CD4-positive, CD25-positive, alpha-beta regulatory T cell (primary cell): ENCODE measurements at places on chromosomes 3 and 15. TPM values are rescaled to one million over a fixed set of nuclear protein-coding genes. Genes with fewer than 3 reads are reported as not detected.

The NR1I2 gene
- polyA plus RNA-seq, result 0.06 TPM

The WDR93 gene
- polyA plus RNA-seq, result not detected

The ZPLD1 gene
- polyA plus RNA-seq, result not detected

The IGDCC3 gene
- polyA plus RNA-seq, result not detected

The SLC7A14 gene
- not detected for polyA plus RNA-seq

The TMEM207 gene
- not detected for polyA plus RNA-seq

The PTH1R gene
- not detected for polyA plus RNA-seq

DNA sequence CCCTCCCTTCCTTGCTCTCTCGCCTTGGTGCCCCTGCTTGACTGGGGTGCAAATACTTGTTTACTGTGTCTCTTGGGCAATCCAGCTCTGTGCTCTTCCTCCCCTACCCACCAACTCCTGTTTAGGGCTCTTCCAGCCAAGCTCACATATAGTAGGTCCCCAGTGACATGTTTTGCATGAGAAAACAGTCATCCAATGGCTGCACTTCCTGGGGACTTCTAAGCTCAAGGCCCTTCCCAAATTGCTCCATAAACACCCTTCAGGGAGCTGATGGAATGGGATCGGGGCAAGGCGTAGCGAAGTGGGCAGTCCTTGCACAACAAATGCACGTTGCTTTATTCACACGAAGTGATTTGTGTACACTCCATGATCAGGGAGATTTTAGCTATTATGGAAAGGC lies 9.4 kb upstream of the COPG1 start:
- DNase-seq, result no peak

- no peak for DNase-seq
Measured at GRCh38 chr3:183563536-183563874, 8.0 kb upstream of the KLHL6 start.

DNA sequence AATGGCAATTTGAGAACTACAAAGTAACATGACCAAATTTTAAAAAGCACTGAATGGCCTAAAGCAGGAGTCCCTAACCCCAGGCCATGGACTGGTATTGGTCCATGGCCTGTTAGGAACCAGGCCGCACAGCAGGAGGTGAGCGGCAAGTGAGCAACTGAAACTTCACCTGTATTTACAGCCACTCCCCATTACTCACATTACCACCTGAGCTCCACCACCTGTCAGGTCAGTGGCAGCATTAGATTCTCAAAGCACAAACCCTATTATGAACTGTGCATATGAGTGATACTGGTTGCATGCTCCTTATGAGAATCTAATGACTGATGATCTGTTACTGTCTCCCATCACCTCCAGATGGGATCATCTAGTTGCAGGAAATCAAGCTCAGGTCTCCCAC lies 48.8 kb downstream of the SENP7 start:
- no peak for DNase-seq

- DNase-seq, result no peak
Measured at GRCh38 chr3:126435456-126436315, 40.0 kb downstream of the ZXDC start.

GRCh38 chr3:193772422-193772763 lies 179.4 kb downstream of the OPA1 start:
- no peak for DNase-seq

- DNase-seq, result peak; percentile 77
Measured at GRCh38 chr3:182792901-182793662, at the start of gene ATP11B. Gene ATP11B (plus strand): TSS chr3:182793504. CDS start chr3:182793760, 256 bp downstream.

DNA sequence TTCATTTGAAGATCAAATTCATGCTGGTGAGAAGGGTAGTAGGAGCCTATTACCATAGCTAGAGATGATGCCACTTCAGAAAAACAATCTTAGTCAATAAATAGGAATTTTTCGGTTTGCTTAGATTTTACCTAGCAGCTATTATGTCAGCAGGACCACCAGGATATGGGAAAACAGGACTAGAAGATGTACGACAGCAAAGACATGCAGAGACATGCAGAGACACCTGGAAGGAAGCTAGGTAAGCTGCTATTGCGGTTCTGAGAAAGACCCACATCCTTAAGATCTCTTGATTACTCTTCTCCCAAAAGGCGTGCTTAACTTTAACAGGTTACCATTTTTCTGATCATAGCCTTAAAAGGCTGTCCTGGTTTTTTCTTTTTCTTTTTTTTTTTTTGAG lies 64.8 kb upstream of the THSD4 start:
- DNase-seq, result no peak

GRCh38 chr15:28885630-28886430 lies at the start of gene APBA2:
Gene APBA2 (plus strand): TSS chr15:28885974. CDS start chr15:29053885, 167,911 bp downstream.
- DNase-seq, result peak; percentile 60

- DNase-seq, result no peak
Measured at GRCh38 chr3:183455089-183455488, 26.7 kb upstream of the MCF2L2 start.

GRCh38 chr3:73403444-73403843 lies 221.3 kb downstream of the PDZRN3 start:
- DNase-seq, result no peak
